ENCODE measurements at places on chromosomes 2 and 18.

GRCh38 chr2:155792666-155793065 is 539.9 kb downstream of the NR4A2 start:
- DNase-seq, result no peak

DNA sequence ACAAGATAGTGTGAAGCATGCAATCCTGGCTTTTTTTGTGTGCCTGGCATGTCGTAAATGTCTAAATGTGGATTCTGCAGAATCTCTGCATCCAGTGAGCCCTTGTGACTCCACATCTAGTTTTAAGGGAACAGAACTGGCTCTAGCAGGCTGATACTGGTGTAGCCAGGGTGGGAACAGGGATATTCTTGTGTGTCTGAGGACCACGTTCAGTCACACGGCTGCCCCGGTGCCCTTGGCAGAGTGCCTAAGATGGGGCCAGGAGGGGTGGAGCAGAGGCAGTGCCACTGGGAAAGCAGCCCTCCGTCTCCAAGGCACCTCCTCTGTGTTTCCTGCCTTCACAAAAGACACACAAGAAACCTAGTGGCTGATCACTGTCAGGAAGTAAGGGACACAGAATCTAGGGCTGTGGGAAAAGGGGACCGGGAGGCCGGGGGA is 91.5 kb upstream of the PARD3B start:
- no peak for DNase-seq

- DNase-seq, result no peak
Measured at GRCh38 chr2:119062179-119062578, 96.4 kb downstream of the C1QL2 start.

GRCh38 chr2:85596026-85596333 is 435 bp downstream of the RNF181 start:
- no peak for DNase-seq

- DNase-seq, result no peak
Measured at GRCh38 chr2:25528173-25528572, 145.2 kb downstream of the DTNB start.

Measured in stimulated activated CD4-positive, alpha-beta T cell treated with anti-CD3 and anti-CD28 coated beads, Interleukin-1b, Interleukin-23, amount 100 ng/mL, for 4 hours (primary cell).